Fibroblast of skin of right biceps (primary cell): ENCODE measurements at places on chromosomes 6 and 20.

GRCh38 chr6:93423542-93423941, 4.2 kb upstream of the EPHA7 start:
- DNase-seq = peak; percentile 47

DNA sequence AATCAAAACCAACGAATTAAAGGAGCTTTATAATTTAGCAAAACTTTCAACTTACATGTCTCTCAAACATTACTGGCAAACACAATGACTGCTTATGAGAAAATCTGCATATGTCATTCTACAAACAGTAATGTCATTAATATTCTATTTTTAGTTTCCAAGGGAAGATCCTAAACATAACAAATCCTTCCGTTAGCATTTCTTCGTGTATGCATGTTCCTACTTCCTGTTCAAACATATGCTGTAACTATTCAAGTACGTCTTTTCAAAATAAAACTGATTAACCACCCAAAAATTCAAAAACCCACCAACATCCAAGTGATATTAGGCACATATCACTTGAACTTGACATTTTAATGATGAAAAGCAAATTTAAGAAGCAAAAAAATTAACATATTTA, 131.3 kb downstream of the HACE1 start:
- DNase-seq = peak; percentile 59

- DNase-seq = no peak
Observed at GRCh38 chr20:10626896-10627295, 46.9 kb downstream of the JAG1 start.

- peak; percentile 17 for DNase-seq
Observed at GRCh38 chr6:44563397-44563796, 175.9 kb downstream of the CDC5L start.

DNA sequence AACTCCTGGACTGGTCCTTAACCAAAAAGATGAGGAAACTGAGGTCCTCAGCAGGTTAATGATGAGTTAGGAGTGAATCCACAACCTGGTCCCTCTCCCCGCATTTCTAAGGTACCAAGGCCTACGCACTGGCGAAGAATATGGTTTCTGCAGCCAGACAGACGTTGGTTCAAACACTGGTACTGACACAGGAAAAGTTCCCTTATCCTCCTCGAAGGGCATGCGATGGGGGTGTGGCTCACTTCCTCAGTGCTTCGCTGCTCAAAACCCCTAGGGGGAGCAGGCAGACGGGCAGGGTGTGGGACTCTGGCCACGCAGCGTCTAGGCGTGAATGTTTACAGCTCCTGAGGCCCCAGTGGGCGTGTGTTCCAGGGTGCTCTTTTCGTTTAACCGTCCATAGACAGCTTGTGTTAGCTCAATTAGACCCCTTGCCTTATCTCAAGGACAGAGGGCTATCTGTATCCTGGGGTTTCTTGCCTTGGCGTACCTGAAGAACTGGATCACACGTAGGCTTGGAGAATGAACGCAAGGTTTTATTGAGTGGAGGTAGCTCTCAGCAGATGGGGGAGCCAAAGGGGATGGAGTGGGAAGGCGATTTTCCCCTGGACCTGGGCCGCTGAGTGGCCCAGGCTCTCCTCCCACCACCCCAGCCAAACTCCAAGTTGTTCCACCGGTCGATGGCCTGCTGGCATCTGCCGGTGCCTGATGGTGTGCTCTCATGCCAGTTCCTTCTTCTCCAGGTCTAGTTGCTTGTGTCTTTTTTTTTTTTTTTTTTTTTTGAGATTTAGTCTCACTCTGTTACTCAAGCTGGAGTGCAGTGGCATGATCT, 31.8 kb upstream of the PTPN1 start:
- DNase-seq = peak; percentile 66

DNA sequence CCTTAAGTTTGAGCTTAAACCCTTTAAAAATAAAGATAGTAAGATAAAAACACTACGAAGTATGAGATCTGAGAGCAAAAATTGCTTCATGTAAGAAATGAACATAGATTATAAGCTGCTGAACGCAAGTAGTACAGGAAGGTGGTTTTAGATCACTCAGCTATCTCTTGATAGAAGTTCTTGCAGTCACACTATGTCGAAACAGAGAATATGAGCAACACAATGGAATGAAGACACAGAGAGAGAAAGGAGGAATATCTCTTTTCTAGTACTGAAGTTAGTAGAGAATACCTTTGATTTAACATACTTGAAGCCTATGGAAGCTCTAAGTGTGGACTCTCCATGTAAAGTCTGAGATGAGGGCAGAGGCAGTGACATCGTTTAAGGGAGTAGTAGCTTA, 162.7 kb downstream of the CDK19 start:
- DNase-seq = no peak

DNA sequence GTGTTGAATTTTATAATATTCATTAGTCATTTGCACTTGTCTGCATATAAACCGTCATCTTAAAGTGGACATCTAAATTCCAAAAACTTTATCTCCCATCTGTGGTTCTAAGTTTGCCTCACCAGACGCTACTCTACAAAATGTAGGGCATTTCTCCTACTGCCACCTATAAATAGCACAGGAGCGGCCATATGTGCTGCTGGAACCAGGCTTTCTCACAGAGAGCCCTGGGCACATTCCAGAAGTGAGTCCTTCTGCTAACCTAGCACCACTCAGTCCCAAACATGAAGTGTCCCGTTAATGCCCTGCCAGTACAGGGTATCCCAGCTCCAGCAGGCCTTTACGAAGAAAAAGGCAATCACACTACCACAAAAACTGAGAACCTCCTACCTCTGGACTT, 153.7 kb downstream of the TMEM242 start:
- DNase-seq = peak; percentile 18

DNA sequence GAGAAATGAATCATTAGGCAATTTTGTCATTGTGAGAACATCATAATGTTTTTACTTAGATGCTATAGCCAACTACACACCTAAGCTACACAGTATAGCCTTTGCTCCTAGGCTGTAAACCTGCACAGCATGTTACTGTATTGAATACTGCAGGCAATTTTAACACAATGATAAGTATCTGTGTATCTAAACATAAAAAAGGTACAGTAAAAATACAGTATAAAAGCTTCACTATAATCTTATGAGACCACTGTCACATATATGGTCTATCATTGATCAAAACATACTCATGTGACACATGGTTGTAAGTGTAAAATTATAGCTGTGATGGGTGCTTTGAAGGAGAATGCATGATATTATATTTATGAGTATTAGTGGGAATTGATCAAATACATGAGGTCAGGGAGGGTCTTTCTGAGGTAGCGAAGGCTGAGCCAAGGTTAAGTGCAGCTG, 29.2 kb upstream of the CCN2 start:
- no peak for DNase-seq

DNA sequence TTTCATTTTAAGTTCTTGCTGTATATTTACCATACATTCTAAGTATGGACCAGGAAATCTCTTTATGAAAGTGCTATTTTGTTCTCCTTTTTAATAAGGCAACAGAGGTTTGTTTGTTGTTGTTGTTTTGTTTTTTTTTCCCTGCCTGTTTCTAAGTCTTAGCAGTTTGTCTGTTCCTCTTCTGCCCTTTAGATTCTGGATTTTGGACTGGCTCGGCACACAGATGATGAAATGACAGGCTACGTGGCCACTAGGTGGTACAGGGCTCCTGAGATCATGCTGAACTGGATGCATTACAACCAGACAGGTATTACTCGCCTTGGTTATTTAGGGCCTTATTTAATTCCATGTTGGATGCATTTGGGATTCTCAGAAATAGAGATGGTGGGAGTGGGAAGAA, 48.0 kb downstream of the MAPK14 start:
- no peak for DNase-seq

DNA sequence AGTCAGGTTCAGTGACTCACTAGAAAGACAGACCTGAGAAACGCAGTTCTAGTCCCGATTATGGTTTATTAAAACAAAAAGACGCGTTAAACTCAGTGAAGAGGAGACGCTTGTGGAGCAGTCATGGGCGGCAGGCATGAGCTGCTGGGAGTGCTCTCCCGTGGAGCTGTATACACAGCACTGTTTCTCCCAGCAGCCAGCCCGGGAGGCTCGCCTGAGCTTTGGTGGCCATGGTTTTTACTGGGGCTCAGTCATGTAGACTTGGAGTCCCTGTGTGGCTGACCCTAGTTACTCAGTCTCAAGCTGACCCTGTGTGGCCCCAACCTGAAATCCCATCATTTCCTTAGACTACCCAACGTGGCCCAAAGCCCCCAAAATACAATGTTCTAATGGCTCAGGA, 41.2 kb upstream of the BHLHE23 start:
- DNase-seq = no peak
